ENCODE measurements at places on chromosomes 4 and X. TPM values are rescaled to one million over a fixed set of nuclear protein-coding genes. Genes with fewer than 3 reads are reported as not detected.

- no peak for DNase-seq
These were observed 8.7 kb downstream of the RHOH start for GRCh38 chr4:40205259-40206198.

DNA sequence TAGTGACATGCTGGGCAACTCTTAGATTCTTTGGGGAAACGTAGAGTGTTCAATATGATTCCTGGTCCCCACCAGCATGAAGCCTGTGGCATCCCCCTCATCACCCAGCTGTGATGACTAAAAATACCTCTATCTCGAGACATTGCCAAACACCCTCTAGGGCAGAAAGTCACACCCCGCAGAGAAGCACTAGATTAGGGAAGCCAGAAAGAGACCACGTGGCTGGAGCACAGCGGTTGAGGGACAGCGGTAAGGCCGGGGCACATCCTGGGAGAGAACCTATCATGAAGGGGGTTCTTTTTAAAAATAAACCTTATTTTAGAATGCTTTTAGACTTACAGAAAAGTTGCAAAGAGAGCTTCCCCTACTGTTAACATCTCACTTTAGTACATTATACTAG lies 11.0 kb downstream of the FAT1 start:
- DNase-seq = no peak

BEX5 gene
- polyA plus RNA-seq = 1.1 TPM

BMPR1B gene
- 0.02 TPM for polyA plus RNA-seq

DNA sequence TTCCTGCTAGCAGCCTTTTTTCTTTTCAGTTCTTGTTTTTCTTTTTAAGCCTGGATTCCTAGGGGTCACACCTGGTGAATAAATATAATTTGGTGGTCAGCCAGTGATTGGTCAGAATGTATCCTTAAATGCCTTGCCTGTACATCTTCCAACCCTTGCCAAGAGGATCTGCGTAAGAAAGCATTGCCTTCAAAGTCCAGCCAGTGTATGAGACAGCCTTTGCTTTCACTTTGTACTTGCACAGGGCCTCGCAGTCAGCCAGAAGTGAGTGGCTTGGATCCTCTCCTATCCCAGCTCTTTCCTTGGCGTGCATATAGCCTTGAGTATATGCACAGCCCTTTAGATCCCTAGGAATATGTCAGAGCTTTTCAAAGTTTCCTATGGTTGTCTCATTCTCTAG lies 22.2 kb downstream of the KANTR start:
- DNase-seq = no peak
